Stimulated activated CD4-positive, alpha-beta T cell treated with anti-CD3 and anti-CD28 coated beads, Interleukin-1b, Interleukin-23, amount 100 ng/mL, for 1 hour (primary cell): ENCODE measurements at places on chromosomes 4 and X.

DNA sequence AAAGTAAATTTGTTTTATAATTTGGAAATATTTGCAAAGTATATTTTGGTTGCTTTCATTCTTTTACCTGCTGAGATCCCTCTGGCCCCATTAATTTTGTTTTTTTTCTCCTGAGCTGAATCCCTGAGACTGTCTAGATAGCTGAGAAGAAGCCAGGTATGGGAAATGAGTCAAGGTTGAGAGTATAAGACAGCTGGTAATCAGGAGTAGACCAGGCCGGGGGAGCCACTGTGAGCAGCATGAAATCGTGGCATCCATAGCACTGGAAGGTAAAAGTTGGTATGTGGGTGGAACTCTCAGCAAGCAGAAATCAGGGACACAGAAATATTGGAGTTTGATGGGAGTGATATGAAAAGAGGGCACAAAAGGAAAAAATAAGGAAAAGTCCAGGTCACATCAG is 164.5 kb downstream of the FHIP1A start:
- DNase-seq: no peak

DNA sequence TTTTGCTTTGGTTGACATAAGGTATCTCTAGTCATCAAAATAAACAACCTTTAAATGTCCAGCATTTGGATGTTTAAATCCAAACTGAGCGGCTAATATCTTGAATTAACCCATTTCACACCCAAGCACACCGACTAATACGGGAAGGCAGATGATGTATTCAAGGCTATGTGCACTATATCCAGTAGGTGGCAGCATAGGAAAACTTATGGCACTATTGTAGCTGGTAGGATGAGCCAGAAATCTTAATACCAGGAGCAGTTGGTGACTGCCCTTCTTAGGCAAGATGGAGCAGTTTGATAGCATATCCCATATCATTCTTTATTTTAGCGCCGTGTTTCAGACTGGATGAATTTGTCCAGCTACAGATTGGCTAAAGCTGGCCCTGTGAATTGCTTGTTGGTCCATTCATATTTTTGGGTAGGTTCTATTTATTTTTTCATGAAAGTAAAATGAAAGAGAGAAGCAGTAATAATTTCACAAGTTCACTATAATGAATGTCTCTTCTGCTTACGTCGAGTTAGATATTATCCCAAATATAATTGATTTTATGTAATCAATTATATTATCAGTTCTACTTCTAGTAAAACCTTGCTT is 24.4 kb downstream of the UCHL1 start:
- DNase-seq: no peak

- no peak for DNase-seq
Observed at GRCh38 chr4:28388471-28388870, 1527.8 kb downstream of the STIM2 start.

- no peak for DNase-seq
Observed at GRCh38 chrX:72685810-72686456, 28.2 kb downstream of the PHKA1 start.

DNA sequence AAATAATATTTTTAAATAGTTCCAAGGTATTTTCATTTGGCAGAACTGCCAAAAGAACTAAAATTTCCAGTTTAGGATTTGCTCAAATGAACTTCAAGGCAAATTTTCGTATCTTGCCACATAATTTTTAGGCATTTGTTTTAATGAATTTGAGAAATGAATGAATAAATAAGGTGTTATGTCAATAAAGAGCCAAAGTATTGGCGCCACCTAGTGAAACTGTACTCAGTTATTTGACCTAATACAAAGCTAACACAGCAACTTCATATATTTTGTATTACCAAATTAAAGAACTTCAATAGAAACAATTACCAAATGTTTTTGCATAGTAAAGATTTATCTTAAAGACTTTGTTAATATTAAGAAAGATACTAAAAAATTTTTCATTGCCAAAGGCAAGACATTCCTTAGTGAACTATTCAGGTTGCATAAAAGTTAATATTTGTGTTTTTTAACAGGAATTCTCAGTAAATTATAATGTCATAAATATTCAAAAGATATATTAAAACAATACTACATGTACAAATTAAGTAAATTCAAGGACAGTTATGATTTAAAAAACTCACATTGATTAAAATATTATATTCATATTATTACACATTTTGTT is 50.3 kb downstream of the STPG2 start:
- no peak for DNase-seq

GRCh38 chr4:5079581-5079980 is 28.3 kb downstream of the STK32B start:
- DNase-seq: no peak

DNA sequence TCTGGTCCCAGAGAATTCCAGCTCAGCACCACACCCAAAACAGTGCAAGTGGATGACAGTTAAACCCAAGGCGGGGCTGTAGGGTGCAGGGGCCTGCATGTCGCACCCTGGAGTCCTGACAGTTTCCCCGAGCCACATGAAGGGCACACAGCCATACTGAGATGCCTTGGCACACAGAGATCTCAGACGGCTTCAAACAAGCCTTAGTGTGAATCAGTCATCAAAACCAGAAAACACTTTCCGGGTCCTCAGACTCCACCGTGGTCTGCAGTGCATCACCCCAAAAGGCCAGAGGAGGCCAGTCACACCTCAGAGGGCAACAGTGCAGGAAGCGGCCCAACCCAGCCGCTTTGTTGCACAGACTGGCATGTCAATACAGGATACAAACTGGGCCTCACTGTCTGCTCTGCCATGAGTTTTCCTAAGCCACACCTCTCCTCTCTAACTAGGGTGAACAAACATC is 64.6 kb upstream of the ENPP6 start:
- no peak for DNase-seq

GRCh38 chr4:177321647-177322046 is 12.0 kb downstream of the NEIL3 start:
- DNase-seq: no peak

- no peak for DNase-seq
Observed at GRCh38 chr4:182818926-182819730, 98.1 kb downstream of the DCTD start.

DNA sequence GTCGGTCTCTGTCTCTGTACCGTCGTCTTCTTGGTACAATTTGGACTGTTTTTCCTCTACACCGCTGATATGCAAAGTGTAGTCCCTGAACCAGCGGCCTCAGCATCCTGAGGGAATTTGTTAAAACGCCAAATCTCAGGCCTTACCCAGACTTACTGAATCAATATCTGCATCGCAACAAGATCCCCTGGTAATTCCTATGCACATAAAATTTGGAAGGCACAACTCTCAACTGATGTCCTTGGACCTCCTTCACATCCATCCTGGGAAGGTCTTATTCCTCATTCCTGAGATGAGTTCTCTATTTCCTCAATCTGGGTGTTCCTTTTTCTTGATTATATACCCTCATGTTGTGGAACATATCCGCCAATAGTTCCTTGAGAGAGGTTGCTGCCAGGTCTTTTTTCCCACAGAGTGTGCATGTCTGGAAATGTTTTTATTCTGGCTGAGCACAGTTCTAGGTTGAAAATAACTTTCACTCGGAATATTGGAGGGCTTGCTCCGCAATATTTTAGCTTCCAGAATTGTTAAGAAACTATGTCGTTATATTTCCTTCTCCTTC is 738 bp upstream of the HPF1 start:
- no peak for DNase-seq

- no peak for DNase-seq
Observed at GRCh38 chrX:644304-645281, 14.0 kb downstream of the SHOX start.

DNA sequence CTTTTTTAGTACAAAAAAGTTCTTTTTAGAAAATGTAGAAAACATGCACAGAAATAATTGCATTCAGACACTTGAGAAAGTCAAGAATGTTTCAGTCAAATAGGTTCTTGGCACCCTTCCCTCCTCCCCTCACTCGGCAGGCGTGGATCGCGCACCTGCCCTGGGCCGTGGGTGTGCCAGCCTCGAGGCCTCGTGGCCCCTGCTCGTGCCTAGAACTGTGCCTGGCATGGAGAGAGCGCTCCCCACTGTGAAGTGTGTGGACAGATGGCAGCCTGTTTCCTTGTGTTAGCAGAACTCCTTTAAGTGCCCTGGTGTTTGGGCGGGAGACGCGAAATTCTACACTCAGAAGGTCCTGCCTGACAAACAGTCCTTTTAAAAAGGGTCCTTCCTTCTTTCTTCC is 14.7 kb downstream of the RGS12 start:
- no peak for DNase-seq

- DNase-seq: no peak
Observed at GRCh38 chr4:2935762-2936743, 27.2 kb downstream of the NOP14 start.

- DNase-seq: no peak
Observed at GRCh38 chr4:101853691-101854090, 63.2 kb downstream of the BANK1 start.

GRCh38 chr4:182905038-182905437 is 12.1 kb downstream of the DCTD start:
- DNase-seq: no peak

DNA sequence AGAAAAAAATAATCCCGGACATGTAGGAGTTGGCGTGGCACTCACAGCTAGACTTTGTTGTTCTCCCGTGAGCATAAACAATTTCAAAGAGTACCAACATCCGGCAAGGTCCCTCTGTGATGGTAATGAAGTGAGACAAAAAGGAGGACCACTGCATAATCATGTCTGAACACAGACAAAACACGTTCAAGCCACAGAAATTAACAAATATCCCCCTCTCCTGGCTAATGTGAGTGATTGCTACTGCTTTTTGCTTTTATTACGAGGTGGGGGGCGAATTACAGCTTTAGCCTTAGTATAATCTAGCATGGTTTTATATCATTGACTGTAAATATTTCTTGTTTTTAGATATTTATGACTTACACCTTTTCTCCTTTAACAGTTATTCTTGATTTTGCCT is 118.5 kb downstream of the PLS3 start:
- DNase-seq: no peak

GRCh38 chrX:13464599-13465275 is 104.7 kb upstream of the EGFL6 start:
- no peak for DNase-seq

GRCh38 chrX:151370906-151371305 is 26.1 kb upstream of the VMA21 start:
- DNase-seq: no peak

- DNase-seq: no peak
Observed at GRCh38 chr4:7146059-7146785, 46.1 kb upstream of the SORCS2 start.

- DNase-seq: no peak
Observed at GRCh38 chr4:134533068-134533467, 331.5 kb upstream of the PABPC4L start.

DNA sequence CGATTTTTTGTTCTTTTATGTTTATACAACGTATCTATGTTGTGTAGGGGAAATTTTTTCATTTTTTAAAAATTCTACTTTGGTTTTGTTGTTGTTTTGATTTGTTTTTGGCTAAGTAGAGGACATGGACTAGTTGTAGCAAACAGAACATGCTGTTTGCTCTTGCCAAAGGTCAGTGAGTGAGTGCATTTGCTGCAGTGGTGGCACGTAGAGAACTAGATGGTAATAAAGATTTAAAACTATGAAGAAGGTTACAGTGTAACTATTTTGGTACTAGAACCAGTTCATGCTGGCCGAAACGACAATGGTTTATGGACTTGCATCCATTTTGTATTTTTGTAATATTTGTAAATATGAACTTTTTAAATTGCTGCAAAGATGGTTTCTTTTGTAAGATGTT is 1.9 kb upstream of the SCML1 start:
- no peak for DNase-seq

GRCh38 chr4:6595897-6596537 is 21.0 kb downstream of the MAN2B2 start:
- DNase-seq: no peak

DNA sequence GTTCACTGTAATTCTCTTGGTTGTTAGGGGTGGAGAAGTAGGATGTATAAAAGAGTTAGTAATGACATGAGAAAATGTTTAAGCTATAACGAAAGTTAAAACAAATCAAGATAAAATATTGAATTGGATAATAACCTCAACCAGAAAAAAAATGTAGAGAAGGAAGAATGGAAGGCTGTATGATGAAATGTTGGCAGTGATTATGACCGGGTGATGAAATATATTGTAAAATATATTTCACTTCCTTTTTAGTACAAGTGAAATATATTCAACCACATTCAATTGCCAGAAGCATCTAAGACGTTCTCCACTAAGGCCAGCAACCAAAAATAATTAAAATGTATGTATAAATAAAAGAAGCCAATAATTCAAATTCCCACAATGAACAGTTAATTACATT is 309.3 kb upstream of the FGF13 start:
- no peak for DNase-seq

DNA sequence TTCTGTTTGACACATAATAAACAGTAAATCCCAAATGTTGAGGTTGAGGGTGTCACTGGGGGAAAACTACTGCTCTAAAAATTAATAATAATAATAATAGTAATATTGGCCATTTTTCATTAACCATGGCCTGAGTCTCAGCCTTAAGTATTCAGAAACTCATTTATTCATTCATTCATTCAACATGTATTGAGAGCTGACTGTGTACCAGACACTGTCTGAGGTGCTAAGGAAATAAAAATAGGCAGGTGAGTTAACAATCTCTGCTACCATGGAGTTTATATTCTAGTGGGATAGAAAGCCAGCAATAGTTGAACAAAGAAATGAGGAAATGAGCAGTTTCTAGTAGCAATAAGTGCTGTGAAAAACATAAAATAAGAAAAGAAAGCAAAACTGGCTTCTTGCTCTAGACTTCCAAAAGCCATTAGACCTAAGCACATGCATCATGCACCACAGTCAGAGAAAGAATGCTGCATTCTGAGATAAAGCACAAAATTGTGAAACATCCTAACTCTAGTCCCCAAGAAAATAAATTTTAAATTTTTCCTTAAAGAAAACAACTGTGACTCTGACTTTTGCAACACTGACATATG is 278.7 kb downstream of the RCHY1 start:
- DNase-seq: no peak

- no peak for DNase-seq
Observed at GRCh38 chr4:15585331-15585730, 69.8 kb downstream of the FBXL5 start.

DNA sequence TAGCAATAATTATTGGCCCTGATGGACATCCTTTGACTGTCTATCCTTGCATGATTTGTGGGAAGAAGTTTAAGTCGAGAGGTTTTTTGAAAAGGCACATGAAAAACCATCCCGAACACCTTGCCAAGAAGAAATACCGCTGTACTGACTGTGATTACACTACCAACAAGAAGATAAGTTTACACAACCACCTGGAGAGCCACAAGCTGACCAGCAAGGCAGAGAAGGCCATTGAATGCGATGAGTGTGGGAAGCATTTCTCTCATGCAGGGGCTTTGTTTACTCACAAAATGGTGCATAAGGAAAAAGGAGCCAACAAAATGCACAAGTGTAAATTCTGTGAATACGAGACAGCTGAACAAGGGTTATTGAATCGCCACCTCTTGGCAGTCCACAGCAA is 60.7 kb downstream of the ZFX start:
- no peak for DNase-seq
